ENCODE measurements at places on chromosomes 4 and X. TPM values are rescaled to one million over a fixed set of nuclear protein-coding genes. Genes with fewer than 3 reads are reported as not detected.

FAM184B gene
- polyA plus RNA-seq, result 0.18 TPM

SUPT20HL2 gene
- not detected for polyA plus RNA-seq

FAM241A gene
- polyA plus RNA-seq, result 3.4 TPM

CT45A5 gene
- 35.6 TPM for polyA plus RNA-seq

GK2 gene
- polyA plus RNA-seq, result not detected

All from left lung (tissue), 14 donors.